ENCODE measurements at places on chromosomes 2 and 18.

GRCh38 chr2:67037655-67038054, 359.5 kb upstream of the ETAA1 start:
- no peak for DNase-seq

DNA sequence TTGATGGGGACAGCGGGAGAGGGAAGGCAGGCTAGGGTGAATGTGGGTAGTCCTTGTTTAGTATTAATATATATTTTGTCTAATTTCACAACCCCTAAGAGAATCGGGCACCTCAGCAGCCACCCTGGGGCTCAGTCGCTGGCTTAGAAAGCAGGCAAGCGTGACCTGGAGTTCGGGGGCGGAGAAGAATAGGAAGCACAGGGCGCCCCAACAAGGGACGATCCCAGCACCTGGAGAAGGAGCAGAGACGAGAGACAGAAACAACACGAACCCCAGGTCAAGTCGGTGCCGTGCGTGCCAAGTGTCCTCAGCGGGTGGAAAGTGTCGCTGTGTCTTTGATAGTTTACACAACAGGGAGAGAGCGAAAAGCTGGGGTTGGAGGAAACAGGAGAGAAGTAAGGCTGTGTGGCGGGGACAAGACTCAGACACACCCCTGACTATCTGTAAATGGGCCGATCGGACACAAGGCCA, 95.4 kb downstream of the NFATC1 start:
- no peak for DNase-seq

DNA sequence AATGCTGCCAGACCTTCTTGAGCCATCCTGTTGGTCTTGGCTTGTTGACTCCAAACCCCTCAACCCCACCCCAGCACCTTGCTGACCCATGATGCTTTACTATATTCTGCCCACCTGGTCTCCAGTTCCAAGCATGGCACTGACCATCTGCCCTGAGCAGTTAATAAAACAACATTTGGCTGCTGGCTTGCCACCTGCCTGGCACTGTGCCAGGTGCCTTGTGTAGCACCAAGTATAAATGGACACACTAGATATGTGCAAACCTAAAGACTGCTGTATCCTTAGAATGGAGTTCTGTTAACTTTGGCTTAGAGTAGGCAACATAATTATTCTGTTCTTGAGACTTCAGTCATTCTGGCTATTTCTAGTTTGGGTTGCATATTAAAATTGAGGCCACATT, 91.4 kb downstream of the ACSL3 start:
- DNase-seq, result no peak

DNA sequence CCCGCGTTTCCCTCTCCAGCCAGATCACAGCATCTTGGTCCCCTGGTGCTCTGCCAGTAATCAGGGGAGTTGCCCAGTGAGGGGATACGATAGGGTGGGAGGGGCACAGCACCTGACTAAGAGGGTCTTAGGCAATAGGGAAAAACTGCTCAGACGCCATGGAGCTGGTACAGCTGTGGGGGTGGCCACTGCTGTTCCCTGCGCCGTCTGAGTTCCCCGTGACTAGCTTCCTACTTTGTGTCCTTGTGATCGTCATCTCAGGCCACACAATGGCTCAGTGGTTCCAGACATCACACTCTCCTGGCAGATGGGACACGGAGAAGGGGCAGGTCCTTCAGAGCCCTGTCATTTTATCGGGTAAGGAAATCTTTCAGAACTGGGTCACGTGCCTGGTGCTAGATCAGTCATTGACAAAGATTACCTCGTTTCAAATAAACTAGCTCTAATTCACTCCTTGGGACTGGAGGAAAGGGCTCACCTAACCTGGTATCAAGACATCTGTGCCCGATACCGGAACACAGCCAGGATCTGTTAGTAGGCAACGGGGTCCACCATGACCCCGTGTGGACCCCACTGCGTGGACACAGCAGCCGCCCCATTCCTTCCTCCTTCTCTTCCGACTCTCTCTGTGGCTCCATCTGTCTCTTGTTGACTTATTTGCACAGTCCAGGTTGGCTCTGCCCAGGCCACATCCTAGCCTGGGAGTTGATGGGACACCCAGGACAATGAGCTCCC, 101.6 kb downstream of the PTGR3 start:
- DNase-seq, result peak; percentile 30

DNA sequence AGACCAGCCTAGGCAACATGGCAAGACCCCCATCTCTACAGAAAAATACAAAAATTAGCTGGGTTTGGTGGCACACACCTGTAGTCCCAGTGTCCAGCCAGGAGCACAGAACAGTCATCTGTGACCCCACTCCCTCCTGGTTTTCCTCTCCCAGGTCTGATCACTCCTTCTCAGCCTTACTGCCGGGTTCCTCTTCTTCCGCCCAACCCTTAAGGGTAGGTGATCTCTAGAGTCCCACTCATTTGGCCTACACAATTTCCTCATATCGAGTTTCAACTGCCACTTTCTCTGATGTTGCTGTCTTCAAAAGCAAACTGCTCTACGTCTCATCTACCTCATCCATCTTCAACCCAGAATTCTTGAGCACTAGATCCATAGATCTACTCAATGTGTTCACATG, 13.4 kb upstream of the MAT2A start:
- no peak for DNase-seq

- DNase-seq, result no peak
Observed at GRCh38 chr2:195848119-195848899, 191.3 kb downstream of the SLC39A10 start.

DNA sequence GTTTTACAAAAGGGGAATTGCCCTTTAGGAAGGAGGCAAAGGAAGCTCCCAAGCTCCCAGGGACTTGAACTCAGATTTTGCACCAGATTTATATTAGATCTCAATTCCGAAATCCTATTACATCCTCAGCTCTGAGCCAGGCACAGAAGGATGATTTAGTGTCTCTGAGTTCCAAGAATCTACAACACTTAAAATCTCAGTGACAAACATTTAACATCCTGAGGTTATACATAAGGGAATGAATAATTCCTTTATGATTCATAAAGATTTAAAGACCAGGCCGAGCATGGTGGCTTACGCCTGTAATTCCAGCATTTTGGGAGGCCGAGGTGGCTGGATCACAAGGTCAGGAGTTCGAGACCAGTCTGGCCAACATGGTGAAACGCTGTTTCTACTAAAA, 16.5 kb upstream of the SLC20A1 start:
- DNase-seq, result no peak

DNA sequence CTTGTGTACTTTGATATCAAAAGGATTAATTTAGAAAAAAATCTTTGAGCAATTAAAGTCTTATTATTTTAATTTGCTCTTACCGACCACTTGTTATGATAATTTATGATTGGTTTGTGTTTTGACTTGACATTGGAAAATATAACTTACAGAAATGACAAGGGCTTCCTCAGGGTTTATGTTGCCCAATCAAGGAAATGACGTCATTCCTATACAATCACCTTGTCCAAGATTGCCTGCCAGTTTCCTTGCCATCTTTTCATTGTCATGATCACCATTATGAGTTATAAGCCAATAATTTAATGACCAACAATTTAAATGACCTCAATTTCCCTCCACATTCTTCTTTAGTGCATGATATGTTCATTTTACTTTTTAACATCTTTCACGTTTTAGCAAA, 351.8 kb upstream of the TMEFF2 start:
- no peak for DNase-seq

DNA sequence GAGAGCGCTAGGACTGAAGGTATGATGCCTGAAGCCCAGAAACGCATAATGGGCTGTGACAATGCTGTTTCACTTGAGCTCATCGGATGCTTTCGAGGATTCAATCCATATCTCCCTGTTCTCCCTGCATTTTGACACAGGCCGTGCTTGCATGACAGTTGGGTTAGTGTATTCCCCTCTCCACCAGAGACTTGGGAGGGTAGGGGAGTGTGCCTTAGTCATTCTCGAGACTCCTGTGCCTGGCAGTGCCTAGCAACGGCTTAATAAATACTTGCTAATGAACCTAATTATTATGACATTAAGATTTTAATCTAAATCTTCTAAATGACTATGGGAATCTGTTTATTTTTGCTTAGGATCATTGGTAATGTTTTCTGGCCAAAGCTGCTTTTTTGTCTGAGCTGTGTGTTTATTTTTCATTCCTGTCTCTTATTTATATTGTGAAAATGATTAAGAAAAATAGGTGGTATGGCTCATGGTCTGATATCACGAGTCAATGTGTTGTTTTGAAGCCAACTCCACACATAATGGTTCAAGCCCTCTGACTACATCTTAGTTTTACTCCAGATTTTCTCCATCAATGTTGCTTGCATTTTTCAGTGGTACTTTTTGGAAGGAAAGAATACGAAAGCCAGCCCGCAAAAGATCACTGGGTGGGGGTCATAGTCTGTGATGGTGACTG, 61.3 kb downstream of the NEDD4L start:
- DNase-seq, result no peak

DNA sequence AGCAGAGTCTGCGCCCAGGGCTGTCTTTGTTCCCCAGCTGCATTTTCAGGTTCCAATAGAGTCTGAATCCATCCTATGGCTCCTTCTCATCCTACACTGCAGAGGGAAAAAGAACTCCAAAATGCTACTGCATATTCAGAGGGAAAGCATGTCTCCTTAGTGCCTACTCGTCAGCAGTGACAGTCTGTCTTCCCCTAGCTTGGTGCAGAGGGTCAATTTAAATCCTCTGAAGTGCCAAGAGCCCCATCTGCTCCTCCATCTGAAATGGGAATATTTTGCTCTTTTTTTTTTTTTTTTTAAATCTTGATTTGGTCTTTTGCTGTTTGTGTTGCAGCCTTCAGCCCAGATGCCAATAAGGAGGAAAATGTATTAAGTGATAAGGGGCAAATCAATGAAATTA, 199.3 kb downstream of the RNF144A start:
- DNase-seq, result peak; percentile 26

- DNase-seq, result no peak
Observed at GRCh38 chr2:203714112-203714511, 7.7 kb downstream of the CD28 start.

DNA sequence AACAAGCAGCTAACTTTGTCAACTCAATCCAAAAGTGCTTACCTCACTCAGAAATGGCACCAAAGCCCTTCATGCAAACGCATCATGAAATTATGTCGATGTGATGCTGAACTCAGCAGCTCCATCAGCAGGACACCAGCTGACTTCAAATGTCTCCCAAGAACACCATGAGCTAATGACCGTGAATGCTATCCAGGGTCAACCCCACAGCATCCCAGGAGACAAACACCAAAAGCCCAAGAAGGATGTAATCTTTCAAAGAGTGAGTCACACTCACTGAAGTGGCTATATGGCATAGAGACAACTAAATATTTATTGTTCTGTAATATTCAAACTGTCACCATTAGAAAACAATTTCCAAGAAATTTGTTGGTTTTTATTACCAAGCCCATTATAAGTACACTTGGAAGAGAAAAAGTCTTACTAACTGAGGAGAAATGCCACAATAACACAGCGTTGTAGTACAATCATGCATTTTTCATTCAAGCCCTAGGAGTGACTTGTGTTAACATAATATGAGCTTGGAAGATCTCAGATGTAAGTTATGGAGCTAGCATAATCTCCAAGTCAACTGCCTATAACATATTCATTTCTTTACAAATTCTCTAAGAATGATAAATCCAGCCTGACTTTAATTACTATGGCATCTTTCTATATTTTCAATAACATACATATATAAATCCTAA, 165.0 kb upstream of the CCDC68 start:
- DNase-seq, result no peak

GRCh38 chr2:239945751-239946561, 79.2 kb downstream of the NDUFA10 start:
- no peak for DNase-seq

- no peak for DNase-seq
Observed at GRCh38 chr2:9781252-9781651, 62.0 kb upstream of the TAF1B start.
